GF-D8 (cell line): ENCODE measurements at places on chromosomes 4 and X.

DNA sequence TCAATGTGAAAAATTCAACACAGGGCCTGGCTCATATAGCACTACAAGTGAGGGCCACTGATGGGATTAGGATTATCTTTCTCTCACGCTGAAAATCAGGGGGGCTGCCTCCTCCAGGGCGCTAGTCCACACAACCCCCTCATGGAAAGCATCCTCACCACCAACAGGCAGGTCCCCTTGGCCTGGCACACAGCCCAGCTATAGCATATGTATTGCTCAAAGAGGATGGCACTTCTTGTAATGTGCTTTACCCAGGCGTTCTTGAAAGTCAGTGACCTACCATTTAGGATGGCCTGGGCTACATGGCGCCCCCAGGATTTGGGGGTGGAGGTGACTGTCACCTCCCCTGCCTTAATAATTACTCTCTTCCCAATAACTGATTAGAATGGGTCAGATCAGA lies 71.0 kb upstream of the LSM6 start:
- DNase-seq = no peak

DNA sequence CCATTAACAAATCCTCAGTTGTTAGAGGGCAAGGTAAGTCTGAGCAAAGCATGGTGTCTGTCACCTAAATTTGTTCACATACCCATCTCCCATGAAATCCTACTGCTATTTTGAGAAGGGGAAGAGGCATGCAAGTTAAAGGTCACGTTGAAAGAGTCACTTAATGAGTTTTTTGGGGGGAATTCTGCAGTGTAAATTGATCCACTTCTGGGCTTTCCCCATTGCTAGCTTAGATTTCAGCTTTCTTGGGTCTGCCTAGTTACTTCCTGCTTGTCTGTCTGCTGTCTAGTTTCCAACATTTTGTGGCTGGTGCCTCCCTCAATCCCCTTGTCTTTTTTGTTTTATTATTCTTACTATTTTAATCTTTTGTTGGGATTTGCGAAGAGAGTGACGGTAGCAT lies 32.0 kb downstream of the CEP135 start:
- DNase-seq = no peak

- no peak for DNase-seq
These were observed 549.7 kb downstream of the IL1RAPL1 start for GRCh38 chrX:29136904-29137303.

GRCh38 chr4:18404642-18405041 lies 383.1 kb upstream of the LCORL start:
- DNase-seq = no peak

DNA sequence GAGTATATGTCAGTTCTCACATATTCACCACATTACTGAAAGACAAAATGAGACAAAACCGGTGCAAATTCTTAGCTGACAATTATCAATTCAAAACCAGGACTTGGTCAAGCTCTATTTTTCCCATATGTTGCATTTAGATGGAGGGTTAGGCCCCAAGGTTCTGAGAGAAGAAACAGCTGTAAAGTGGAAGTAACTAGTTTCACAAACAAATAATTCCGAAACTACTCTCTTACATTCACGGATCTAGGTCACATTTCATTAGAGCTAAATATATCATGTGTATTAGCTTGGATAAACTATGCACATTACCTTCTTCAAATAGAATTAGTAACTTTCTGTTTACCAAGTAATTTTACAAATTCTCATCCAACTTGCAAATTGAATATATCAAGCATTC lies 3.7 kb upstream of the GABRA2 start:
- DNase-seq = no peak

DNA sequence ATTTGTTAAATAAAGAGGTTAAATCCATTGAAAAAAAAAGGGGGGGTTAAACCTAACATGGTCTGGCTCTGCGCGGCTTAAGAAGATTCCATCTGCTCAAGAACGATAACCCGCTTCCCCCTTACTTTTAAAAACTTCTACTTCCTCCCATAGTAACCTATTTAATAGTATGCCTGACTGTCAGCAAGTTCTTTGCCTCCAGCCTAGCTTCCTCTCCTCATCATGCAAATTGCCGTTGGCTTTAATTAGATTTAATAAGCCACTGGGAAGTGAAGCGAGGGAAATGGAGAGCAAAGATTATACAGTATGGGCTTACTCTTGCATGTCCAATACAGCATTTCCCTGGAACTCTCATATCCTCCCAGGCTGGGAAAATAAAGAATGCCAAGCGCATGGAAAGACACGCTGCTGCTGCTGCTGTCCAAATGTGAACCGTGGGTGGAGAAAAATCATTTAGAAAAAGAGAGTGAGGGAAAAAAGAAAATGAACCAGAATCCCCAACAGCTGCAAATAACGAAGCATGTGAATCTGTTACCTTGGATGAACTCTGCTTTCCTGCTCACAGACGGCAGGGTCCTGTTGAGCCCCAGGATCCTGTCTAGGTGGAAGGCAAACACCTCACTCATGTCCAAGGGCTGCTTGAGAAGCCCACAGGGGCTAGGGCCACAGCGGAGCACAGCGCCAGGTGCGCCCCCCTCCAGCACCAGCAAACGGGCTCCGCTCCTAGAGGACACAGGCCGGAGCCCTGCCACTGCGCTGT lies 2.7 kb downstream of the GASK1B start:
- DNase-seq = no peak

DNA sequence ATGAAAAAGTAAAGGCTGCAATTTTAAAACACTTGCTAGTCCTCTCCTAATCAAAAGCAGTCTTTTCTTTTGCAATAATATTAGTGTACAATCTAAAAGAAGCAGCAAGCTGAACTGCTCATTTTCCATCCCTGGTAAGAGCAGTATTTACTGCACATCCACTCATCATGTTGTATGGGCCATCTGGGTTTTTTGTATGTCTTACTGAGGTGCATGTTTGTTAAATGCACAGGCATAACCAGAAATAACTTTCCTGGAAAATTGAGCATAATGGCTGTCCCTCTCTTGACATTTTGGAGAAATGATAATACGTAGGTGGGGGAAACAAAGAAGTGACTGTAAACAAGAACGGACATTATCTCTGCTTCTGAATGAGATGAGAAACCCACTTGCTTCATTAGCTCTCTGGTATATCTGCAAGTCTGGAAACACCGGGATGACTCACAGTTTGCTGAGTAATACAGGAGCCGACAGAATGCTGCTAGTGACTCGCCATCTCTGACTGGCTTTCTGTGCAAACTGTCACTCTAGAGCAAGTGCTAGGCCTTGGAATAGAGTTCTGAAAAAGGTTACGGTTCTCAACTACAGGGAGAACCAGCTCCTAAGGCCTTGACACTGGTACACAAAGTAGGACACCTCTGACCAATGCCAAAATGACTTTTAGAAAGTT lies 85.7 kb upstream of the MTM1 start:
- no peak for DNase-seq

GRCh38 chrX:40022421-40022820 lies 75.3 kb downstream of the BCOR start:
- no peak for DNase-seq

GRCh38 chr4:168605411-168605810 lies 108.6 kb downstream of the PALLD start:
- no peak for DNase-seq

DNA sequence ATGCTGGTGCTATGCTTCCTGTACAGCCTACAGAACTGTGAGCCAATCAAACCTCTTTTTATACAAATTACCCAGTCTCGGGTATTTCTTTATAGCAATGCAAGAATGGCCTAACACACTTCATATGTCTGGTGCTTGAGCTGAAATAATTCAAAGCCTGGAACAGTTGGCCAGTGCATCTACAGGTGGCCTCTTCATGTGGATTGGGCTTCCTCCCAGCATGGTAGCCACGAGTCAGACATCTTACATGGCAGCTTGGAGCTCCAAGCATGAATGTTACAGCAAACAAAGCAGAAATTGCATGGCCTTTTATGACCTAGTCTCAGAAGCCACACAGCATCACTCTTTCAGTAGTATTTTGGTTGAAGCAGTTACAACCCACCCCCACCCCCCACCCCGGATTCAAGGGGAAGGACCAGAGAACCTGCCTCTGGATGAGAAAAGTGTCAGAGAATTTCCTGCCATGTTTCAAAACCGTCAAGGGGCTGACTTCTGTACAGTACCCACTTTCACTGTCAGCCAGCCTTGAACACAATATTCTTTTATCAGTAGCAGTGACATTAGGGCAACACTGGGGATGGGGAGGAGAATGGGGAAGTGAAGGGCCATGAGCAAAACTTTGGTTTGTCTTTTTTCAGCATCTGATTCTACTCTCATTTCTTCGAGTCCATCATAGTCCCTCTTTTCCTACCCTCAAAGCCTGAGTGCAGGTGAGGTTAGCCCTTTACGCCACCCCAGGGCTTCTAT lies 368.7 kb downstream of the BCOR start:
- no peak for DNase-seq

- no peak for DNase-seq
These were observed 9.9 kb downstream of the TMSB4X start for GRCh38 chrX:12984603-12985319.

DNA sequence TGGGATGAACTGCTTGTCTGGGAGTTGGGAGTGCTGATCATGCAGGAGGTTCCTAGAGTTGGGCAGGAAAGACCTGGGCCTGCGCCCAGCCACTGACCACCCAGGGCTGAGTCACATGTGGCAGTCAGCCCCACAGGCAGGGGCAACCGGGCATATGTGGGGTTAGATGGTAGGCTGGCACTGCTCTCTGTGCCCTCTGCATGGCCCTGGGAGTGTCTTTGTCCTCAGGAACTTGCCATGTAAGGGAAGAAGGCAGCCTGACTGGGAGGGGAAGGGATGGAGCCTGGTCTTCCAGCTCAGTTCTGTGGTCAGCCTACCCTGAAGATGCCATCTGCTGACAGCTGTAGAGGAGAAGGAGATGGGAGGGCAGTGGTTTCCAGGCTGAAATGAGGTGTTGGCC lies 70.2 kb upstream of the EFNB1 start:
- no peak for DNase-seq
